ENCODE measurements at places on chromosomes 7 and 10.

DNA sequence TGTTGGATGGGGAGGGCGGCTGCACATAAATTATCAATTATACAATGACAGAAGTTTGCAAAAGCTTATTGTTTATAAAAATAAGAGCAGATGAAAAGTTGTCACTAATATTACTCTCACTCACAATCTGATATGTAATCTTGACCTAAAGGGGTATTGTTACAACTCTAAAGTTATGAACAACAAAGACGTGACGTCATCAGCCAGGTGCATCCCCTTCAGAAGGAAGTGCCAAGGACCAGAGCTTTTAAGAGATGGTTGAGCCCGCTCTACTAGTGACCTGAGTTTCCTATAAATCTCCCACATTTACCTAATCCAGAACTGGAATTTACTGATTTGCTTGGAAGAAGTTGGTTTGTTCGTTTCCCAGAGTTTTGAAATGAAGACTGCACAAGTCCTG, 247.7 kb upstream of the MGMT start:
- no peak for DNase-seq

DNA sequence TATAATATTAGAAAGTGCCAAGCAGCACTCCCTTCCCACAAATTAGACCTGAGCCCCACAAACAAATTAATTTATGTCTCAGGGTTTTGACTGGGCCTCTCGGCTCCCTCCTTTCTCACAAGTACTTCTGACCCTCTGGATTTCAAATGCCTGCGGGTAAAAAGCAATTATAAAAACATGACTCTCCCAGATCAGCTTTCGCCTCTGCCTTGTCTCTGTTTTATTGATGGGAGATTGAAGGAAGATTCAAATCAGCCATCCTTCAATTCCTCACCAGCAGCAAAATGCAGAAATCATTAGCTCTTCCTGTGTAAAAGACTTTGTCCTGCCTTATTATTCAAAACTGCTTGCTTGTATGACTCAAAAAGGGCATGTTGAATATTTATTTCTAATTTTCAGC, 453.7 kb upstream of the MKI67 start:
- no peak for DNase-seq

DNA sequence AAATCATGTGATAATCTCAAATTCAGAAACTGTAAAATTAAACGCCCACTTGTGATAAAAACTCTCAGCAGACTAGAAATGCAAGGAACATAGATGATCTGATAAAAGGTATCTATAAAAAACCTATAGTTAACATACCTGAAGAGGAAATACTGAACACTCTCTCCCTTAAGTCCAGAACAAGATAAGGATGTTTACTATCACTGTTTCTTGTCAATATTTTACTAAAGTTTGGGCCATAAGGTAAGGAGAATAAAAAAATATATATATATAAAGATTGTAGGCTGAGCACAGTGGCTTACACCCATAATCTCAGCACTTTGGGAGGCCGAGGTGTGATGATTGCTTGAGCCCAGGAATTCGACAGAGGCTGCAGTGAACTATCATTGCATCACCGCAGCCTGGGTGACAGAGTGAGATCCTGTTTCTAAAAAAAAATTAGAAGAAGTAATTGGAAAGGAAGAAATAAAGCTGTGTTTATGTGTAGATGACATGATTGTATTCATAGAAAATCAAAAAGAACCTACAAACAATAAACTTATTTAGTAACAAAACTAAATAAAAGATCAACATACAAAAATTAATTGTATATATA, 28.4 kb downstream of the MPLKIP start:
- DNase-seq = no peak

GRCh38 chr10:21364196-21365114, 161.0 kb downstream of the SKIDA1 start:
- no peak for DNase-seq

DNA sequence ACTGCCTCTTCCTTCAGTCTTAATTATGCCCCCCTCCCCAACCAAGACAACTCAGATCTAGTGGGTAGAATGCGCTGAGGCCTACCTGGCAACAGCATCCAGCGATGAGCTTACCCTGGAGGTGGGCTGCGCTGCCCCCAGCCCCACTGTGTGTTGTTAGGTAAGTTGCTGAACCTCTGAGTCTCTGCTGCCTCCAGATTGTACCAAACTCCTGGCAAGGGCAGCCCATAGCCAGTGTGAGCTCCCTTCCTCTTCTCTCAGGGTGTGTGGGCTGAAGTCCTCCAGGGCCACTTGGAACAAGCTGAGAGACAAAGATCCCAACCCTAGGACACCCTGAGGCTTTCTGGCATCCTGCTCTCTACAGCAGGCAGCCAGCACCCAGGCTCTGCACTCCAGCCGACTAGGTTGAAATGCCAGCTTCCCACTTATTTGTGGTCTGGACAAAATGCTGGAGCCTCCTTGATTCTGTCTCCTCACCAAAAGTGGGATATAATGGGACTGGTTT, 135.3 kb downstream of the ARHGAP22 start:
- DNase-seq = no peak

GRCh38 chr7:89085580-89085979, 290.0 kb upstream of the TEX47 start:
- no peak for DNase-seq

DNA sequence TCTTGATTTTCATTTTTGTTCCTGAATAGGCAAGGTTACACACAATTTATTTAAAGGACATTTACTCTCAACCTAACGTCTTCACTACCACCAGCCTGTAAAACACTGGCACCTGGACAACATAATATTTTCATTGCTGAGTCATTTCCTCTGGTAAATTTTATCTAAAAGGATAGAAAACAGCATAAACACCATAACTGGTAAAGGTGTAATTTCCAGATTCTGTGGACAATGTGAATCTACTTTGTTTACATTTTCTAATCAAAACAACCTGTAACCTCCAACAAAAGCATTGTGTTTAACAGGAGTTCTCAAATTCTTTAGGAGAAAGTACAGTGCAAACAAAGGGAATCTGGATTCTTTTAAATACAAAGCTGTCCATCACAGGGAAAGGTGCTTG, 472.0 kb upstream of the AKR1E2 start:
- DNase-seq = no peak

DNA sequence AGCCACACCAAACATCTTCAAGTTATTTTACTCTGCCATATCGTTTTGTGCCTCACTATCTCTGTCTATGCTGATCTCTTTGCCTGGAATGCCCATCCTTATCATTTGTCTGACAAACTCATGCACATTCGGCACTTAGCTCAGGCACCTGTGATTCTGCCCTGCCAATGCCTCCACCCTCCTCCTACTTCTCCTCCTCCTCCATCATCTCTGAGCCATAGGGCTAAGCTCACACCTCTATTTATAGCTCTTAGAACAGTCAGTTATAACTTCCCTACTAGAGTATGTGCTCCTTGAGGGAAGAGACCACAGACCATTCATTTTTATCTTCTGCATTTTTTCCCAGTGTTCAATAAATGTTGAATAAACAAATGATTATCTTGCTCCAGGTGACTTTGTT, 51.2 kb upstream of the CDK13 start:
- DNase-seq = no peak

- DNase-seq = no peak
These were observed 26.0 kb upstream of the SORCS3 start for GRCh38 chr10:104615136-104615535.

DNA sequence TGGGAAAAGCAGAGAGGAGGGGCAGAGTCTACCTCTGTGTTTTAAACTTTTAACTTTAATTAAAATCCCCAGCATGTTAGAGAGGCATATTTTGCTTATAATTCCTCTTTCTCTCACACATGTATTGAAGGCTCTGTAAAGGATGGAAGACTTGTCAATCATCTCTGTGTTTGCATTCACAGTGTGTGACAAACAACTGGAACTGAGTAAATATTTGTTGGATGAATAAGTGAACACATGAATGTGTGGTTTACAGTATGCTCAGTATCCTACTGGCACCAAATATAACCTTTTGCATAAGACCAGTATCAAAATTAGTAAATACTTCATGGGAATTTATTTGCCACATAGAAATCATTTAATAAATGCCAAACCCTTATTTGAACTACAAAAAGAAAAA, 829.0 kb downstream of the GRID1 start:
- DNase-seq = no peak

- DNase-seq = no peak
These were observed 78.1 kb upstream of the STRIP2 start for GRCh38 chr7:129356176-129356575.

DNA sequence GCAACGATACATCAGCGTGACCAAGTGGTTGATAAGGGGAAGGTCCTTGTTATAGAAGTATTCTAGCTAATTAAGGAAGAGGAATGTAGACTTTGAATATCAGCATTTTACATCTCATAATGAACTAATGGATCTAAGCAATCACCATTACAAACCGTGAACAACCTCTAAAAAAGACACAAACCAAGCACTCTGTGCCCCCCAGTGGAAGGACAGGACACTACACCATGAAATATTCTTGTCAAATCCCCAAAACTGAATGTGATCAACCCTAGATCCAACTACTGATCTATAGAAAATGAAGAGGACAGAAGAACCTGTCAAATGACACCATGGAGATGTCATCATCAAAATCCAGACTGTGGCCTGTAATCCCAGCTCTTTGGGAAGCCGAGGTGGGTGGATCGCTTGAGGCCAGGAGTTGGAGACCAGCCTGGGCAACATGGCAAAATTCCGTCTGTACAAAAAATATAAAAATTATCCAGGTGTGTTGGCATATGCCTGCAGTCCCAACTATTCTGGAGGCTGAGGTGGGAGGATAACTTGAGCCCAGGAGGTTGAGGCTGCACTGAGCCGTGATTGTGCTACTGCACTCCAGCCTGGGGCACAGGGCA, 111.3 kb upstream of the CARD11 start:
- DNase-seq = peak; percentile 54

GRCh38 chr7:155310425-155311114, 12.9 kb downstream of the INSIG1 start:
- DNase-seq = no peak

GRCh38 chr7:27940341-27940740, 200.4 kb downstream of the TAX1BP1 start:
- DNase-seq = no peak

DNA sequence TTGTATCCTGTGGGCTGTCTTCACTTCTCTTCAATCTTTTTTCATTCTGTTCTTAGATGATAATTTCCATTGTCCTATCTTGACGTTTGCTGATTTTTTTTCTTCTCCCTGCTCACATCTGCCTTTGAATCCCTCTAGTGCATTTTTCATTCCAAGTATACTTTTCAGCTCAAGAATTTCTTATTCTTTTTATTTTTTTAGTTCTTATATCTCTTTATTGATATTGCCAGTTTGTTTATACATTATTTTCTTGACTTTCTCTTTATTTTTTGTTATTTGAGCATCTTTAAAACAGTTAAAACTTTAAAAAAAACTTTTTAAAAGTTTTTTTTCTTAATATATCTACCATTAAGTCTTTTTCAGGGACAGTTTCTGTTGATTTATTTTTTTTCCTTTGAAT, 100.9 kb downstream of the EXOC4 start:
- no peak for DNase-seq

DNA sequence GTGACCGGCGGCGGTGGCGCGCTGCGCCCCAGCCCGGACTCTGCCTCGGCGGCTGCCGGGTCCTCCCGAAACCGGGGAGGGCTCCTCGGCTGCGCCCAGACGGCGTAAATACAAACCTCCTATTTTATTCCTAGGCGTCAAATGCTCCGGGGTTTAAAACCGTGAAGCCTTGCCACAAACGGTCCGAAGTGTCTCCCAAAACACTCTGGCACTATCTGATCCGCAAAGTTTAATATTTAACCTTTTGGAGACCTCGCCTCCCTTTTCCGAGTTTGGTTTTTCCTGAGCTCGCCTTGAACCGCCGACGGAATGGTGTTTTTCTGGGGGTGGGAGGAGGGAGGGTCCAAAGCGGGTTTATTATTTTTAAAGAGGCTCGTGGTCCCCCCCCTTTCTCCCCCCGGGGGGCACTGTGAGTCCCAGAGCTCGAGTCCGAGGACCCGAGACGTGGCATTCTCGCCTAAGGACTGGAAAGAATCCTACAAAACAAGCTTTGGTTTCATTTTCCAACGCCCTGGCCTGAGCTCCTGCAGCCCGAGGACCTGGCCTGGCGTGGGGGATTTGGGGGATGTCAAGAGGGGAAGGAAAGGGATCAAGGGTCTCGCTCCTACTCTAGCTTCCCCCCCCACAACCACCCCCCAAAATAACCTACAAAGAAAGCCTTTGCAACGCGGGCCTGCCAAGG, 1.8 kb downstream of the TNRC18 start:
- no peak for DNase-seq

GRCh38 chr10:95392217-95392584, 101.4 kb upstream of the PDLIM1 start:
- DNase-seq = no peak

- DNase-seq = no peak
These were observed 1.7 kb upstream of the CXCL12 start for GRCh38 chr10:44386546-44387052.

DNA sequence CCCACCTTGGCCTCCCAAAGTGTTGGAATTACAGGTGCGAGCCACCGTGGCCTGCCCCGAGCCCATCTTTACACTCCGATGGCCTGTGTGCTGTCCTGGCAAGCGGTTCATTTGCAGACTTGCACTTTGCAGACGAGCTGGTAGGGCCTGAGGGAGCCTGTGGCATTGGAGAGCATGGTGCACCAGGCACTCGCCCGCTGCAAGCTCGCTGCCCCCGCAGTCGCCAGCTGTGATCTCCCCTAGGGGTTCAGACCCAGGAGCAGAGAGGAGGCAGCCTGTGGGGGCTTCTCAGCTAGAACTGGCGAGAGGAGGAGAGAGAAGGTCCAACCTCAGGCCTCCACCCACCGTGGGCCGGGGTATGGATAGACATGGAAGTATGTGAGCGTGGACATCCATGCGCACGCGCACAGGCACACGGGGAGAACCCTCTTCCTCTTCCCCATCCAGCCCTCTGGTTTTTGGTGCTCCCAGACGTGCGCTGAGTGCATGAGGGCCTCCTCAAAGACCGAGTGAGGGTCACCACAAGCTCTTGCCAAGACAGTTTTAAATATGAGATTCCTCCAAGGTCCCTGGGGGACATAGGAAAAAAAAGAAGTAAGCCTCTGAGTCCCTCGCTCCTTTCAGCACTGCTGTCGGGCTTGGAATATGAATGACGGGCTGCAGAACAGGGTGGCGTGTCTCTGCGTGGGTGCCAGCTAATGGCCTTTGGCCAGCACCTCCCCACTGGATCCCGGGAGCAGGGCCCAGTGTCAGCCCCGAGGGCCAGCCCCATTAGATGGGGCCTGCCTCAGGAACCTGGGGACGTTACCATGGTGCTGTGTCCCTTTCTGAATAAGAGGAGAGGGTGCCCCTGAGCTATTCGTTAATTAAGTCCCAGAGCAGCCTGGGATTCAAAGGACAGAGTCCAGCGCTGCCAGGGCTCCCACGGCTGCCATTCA, 15.1 kb upstream of the TTYH3 start:
- no peak for DNase-seq

- no peak for DNase-seq
These were observed 86.7 kb downstream of the MDFIC start for GRCh38 chr7:115008465-115009114.

GRCh38 chr10:49408519-49409306, 12.8 kb upstream of the DRGX start:
- no peak for DNase-seq

Data from activated naive CD4-positive, alpha-beta T cell treated with anti-CD3 and anti-CD28 coated beads, Interleukin-2, amount 50 U/mL, for 16 hours (primary cell).